ENCODE measurements at places on chromosomes 6 and 20.

- DNase-seq, result no peak
Observed at GRCh38 chr20:20864351-20865096, 152.1 kb upstream of the RALGAPA2 start.

GRCh38 chr6:16925461-16925860 is 164.2 kb upstream of the ATXN1 start:
- DNase-seq, result no peak

DNA sequence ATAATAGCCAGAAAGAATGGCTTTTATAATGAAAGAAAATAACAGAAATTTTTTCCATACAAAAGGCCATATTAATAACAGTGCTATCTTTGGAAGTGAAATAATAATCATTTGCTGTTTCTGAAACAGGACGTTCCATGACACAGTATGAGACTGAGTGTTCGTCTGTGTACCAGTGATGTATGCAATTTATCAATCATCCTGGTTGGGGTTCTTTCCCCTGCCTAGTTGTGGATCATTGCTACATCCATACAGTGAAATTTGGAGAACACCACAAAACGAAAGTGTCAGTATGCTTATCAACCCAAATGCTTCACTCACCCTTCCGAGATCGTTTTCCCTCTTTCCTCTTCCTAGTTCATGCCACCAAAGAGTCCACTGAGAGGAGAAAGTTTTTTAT is 151.4 kb upstream of the PRDM1 start:
- no peak for DNase-seq

- DNase-seq, result no peak
Observed at GRCh38 chr20:2446845-2447244, 23.7 kb downstream of the SNRPB start.

- no peak for DNase-seq
Observed at GRCh38 chr6:118488631-118489030, 59.5 kb upstream of the PLN start.

DNA sequence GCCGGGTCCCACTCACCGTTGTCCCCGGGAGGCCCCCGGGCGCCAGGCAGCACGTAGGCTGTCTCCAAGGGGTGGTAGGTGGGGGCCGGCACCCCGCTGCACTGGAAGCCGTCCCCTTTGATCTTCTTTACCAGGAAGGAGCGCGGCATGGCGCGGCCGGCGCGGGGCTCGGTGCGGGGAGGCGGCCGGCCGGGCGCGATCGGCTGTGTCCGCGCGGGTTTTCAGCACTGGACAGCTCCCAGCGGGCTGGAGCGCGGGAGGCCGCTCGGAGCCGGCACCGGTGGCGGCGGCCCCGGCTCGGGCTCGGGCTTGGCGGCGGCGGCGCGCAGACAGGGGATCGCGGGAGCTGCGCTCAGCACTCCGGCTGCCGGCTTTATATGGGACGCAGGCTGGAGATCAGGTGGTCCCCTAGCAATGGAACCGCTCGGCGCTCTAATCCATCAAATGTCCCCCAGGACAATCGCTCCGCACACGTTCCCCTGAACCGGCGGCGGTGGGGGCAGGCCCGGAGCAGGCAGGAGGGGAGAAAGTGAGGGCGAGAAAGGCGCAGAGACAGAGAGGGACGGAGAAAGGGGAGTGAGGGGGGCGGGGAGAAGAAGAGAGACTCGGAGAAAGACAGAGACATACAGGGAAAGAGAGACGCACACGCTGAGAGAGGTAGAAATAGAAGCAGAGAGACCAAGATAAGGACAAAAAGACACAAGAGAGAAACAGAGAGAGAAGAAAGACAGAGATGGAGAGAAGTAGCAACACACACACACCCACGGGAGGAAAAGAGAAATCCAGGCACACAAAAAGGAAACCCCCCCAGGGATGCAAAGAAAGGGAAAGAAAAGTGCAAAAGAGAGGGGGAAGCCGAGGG is at the start of gene SCRT2:
Gene SCRT2 (minus strand): TSS at position 350 of the 862 bp plus-strand sequence. CDS start 201 bp downstream, at position 149.
- DNase-seq, result peak; percentile 54

DNA sequence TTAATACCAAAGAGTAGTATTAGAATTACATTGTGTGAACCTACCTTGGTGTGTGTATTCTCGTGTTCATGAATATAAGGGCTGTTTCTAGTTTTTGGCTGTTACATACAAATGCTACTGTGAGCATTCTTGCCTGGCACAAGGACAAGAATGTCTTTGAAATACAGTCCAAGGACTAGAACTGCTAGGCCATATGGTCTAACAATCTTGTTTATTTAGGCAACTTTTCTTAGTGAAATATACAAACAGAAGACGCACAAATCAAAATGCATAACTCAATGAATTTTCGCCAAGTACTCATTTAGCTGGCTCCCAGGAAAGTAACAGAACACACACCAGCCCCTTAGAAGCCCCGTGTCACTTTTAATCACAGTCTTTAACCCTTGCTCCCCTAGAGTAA is 28.5 kb downstream of the KDM1B start:
- DNase-seq, result no peak

- no peak for DNase-seq
Observed at GRCh38 chr20:44224637-44225036, 14.1 kb upstream of the OSER1 start.

DNA sequence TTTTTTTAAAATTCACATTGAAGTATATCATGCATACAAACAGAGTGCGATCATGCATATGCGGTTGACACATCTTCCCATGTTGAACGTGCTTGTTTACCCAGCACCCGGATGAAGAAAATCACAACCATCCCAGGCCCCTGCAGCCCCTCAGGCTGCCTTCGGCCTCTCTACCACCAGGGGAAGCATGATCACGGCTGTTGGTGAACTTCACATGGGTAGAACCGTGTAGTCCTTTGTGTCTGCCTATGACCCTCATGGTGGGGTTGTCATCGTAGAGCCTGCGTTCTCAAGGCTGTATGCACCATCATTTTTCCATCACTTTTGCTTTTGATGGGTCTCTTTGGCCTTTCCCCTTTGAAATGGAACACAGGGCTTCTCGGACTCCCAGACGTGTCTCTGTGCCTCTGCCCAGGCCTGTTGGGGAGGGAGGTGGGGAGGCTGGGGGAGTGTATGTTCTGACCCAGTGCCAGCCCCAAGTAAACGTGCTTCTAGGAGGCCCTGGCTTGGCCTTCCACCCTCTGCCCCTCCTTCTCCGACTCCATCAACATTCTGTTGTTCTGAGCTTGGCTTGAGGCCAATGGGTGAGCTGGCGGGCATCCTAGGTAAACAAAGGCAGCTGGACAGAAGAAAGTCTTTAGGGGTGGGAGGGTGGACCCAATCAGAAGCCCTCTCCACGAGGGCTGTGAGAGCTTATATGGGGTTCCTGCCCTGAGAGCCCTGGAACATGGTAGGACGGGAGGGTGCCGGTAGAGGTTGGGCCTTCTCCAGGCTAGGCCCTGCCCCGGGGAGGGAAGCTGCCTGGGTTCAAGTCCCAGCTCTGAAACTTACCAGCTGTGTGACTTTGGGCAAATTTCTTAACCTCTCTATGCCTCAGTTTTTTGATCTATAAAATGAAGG is 39.7 kb downstream of the TGM2 start:
- DNase-seq, result no peak

GRCh38 chr6:87938287-87938686 is 109.4 kb upstream of the SPACA1 start:
- no peak for DNase-seq

DNA sequence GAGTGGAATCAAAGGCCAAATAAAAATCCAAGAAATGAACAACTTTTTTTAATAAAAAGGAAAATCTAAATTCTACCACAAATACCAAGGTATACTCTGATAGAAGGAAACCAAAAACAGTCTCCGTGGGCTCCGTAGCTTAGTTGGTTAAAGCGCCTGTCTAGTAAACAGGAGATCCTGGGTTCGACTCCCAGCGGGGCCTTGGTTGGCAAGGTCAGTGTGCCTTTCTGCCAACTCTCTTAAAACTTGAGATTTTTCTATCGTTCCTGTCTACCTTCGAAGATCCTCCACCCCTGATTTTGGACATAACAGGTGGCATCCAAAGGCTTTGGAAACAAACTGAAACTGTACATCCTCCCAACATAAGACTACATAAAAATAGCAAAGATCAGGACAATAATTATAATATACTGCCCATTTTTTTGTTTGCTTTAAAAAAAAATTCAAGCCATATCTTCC is 197.9 kb downstream of the TRIM27 start:
- no peak for DNase-seq

GRCh38 chr20:40856653-40857052 is 167.6 kb upstream of the MAFB start:
- DNase-seq, result no peak

DNA sequence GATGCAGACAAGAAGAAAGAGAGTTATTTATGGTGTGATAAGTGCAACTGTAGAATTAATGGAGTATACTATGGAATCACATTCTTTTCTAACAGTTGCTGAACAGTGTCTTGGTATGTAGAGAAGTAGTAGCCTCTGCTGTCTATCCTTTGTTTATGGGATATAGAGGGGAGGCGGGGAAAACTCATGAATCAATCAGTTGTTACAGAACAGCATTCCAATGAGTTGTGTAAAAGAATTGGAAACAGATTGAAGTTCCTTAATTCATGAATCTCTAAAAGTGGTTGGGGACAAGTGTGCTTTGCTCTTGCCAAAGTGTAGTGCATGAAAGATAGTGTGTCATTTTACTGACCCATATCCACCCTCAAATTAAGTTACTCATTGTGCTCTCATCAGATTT is 77.7 kb downstream of the FLRT3 start:
- DNase-seq, result no peak

- no peak for DNase-seq
Observed at GRCh38 chr6:44217332-44218143, 812 bp downstream of the MYMX start.

- peak; percentile 1 for DNase-seq
Observed at GRCh38 chr20:63087236-63087871, 80.6 kb upstream of the BHLHE23 start.

GRCh38 chr6:132742495-132742894 is 15.2 kb downstream of the VNN2 start:
- no peak for DNase-seq

DNA sequence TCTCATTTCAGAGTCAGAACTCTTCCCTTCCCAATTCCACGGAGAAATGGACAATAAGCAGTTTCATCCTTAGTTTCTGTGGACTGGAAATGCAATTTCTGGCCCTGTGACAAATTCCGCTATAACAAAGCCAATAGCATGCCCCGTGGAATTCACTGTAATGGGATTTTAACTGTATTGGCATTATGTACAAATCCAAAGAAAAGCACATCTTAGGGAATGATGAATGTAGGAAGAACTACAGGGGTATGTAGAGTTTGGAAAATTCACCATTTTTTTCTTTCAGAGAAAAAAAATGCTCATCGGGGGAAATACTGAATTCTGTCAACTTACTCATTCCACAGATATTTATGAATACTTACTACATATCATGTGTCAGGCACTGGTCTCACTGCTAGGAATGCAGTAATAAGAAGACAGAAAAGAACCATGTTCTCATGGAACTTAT is 43.5 kb downstream of the KIF6 start:
- DNase-seq, result no peak

GRCh38 chr20:49697071-49697470 is 16.6 kb downstream of the B4GALT5 start:
- DNase-seq, result no peak
